Naive thymus-derived CD4-positive, alpha-beta T cell (primary cell): ENCODE measurements at places on chromosomes 12 and 14. TPM values are rescaled to one million over a fixed set of nuclear protein-coding genes. Genes with fewer than 3 reads are reported as not detected.

The KRT1 gene
- 5.6 TPM for total RNA-seq

DNA sequence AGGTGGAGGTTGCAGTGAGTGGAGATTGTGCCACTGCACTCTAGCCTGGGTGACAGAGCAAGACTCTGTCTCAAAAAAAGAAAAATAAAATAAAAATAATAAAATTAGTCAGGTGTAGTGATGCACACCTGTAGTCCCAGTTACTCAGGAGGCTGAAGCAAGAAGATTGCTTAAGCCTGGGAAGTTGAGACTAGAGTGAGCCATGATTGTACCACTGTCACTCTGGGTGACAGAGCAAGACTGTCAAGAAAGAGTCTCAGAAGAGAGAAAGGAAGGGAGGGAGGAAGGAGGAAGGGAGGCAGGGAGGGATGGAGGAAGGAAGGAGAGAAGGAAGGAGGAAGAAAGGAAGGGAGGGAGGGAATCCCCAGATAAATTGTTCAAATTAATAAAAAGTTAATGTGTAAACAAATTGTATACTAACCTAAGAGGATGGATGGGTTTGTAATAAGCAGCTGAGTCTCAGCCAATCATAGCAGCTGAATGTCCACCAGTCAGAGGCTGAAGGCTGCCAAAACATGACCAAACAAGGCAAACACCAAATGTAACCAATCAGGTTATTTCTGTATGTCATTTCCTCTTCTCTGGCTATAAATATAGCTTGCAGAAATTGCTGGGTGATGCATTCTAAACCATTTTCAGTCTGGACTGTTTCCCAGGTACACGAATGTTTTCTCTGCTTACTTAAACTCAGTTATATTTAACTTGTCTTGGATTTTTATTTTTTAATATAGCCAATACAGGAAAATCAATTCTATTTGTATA is 6.1 kb upstream of the CDCA4 start:
- DNase-seq = no peak

The SCFD1 gene
- 63.2 TPM for total RNA-seq

DNA sequence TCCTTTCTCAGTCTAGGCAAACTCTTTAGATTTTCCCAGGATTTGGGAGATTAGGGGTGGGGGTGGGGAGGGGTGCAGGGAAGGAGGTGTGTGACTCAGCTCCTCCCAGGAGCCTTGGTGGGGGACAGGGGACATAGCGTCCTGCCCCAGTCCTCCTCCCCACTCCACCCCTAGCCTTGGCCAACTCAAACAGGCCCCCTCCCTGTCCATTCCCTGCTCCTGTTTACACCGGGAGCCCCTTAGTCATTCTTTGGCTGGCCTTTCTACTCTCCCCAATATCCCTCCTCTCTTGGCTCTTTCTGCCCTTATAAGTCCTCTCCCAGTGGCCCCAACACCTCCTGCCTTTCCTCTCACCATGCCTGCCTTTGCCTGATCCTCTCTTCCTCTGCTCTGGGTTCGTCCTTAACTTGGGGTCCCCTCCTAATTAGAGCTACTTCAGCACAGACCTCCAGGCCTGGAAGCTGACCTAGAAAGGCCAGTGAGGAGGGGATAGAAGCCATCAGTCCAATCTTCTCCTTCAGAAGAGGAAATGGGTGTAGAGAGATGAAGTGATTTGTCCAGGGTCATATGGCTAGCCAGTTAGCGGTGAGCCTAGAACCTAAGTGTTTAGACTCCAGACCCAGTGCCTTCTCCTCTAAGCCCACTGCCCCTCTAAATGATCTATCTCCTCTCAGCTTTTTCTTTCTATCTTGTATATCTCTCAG is 2.3 kb upstream of the ITGA5 start:
- no peak for DNase-seq

DNA sequence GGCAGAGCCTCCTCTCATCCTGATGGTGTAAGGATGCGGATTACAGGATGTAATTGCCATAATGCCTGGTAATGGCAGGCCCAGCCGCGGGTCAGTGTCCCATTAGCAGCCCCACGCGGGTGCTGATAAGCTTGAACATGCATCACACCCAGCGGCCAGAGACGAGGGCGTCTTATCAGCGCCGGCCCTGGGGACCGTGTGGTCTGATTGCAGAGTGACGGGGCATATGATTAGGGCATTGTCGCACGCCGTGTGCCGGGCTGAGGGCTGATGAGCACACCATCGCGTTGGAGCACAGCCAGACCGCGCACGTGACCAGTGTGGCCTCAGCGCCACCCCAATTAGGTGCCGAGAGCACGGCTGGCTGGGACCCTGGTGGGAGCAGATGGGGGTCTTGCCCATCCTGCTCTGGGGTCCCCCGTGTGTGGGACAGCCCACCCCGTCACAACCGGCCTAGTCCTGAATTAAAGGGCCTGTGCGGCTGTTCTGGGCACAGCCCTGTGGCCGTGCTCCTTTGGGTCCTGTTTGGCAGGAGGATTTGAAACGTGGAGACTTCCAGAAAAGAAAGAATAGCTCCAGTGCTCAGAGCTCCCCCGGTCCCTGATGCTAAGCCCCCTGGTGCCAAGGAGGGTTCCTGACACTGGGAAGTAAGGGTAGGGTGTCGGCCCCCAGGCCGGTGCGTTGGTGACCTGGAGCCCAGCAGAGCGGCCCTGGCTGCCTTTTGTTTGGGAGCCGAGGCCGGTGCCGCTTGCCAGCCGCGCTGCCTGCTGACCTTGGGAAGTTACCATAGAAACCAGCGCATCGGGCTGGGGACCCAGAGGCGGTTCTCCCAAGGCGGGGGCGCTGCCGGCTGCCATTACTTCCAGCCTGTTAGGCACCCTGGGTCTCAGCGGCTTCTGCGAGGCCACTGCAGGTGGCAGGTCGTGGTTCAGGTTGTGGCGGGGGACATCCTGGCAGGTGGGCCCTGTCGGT is 20.7 kb downstream of the KIF26A start:
- DNase-seq = no peak

The RBM25 gene
- total RNA-seq = 153 TPM

GRCh38 chr12:111436811-111437210 is 31.1 kb downstream of the SH2B3 start:
- no peak for DNase-seq

DNA sequence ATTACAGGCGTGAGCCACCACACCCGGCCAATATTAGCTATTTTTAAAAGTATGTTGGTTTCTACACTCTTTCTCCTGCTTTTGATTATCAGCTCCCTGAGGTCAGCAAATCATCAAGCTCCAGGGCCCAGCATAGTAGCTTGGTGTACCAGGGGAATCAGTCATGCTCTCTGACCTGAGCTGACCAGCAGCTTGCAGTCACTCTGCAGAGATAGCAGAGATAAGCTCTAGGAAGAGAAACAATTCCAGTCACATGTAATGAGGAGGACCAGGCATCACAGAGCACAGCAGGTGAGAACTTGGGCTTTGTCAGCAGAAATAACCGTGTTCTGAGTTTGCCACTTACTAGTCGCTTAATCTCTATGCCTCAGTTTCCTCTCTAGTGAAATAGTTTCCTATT is 8.5 kb downstream of the PLEKHD1 start:
- DNase-seq = no peak

The LRRC43 gene
- total RNA-seq = 0.34 TPM

DNA sequence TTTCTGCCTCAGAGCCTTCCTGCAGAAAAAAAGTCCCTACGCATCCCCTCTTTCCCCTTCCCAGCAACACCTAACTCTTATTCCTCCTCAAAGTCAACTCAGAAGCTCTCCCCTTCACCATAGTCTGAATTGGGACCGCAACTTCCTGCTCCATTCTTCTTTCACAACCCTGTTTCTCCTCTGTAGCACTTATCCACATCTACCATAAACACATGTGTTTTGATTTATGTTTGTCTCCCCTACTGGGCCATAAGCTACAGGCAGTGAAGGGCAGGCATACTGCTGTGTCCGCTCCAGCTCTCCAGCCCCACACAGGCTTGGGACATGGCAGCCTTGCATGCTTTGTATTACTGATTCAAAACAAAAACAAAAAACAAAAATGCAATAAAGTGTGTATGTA is 5.9 kb downstream of the SDR9C7 start:
- no peak for DNase-seq

The KRT3 gene
- total RNA-seq = not detected

GRCh38 chr14:104647467-104648043 is 41.9 kb upstream of the INF2 start:
- no peak for DNase-seq

GRCh38 chr14:21238823-21239518 is 30.3 kb downstream of the HNRNPC start:
- no peak for DNase-seq

The PXN gene
- 158 TPM for total RNA-seq

GRCh38 chr12:126182619-126183236 is 1117.5 kb downstream of the AACS start:
- no peak for DNase-seq

The ARMH4 gene
- not detected for total RNA-seq

DNA sequence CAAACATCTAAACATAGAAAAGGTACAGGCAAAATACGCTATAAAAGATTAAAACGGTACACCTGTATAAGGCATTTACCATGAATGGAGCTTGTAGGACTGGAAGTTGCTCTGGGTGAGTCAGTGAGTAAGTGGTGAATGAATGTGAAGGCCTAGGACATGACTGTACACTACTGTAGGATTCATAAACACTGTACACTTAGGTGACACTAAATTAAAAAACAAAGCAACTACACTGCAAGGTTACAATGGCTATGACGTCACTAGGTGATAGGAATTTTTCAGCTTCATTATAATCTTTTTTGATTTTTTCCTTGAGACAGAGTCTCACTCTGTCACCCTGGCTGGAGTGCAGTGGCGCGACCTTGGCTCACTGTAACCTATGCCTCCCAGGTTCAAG is 269.2 kb downstream of the KSR2 start:
- DNase-seq = no peak

DNA sequence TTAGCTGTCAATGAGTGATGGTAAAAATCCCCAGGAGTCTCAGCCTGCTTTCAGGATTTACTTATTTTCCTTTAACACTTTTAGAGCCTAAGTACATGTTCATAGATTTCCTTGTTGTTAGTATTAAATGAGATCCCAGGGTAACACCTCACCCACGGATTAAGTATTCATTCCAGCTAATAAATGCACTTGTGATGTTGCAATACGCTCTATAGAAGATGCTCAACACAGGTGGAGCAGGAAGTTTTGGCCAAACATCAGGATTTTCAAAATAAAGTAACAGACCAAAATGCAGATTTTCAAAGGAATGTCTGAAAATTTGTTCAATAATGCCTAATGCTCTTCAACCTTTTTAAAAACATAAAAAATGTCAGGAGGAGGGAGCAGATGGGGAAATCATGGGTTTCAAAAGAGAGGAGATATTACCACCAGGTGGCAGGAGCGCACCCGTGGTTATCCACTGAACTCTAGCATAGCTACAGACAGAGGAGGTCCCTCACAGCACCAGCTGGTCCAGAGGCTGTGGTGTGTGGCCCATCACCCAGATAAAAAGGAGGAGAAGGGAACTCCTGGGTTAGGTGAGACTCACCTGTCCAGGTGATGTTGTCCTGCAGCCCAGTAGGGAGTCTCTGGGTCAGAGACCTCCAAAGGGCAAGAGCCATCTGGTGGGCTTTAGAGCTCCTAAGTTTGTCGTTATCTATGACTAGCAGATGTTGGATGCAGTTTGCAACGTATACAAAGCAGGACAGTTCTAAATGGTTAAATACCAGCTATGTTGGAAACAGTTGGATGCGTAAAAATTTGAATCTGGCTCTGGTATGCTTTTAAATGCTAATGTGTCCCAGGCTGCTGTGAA is 1158.4 kb upstream of the TMEM132C start:
- no peak for DNase-seq

- no peak for DNase-seq
Measured at GRCh38 chr12:42315108-42315507, 10.8 kb downstream of the ZCRB1 start.

DNA sequence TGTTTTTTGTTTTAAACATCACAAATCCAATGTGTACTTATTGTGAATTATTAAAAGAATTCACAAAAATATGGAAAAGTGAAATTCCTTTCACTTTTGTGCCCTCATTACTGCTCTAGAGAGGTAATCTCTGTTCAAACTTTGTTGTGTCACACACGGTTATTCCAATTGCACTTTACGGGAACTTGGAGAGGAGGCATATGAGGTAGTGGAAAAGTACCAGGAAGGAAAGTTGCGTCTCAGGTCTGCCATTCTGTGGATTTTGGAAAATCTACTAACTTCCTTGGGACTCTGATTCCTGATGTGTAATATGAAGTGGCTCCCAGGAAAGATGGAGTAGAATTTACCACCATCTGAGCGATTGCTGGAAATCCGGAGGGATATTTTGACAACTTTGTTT is 90.9 kb upstream of the DCN start:
- no peak for DNase-seq

GRCh38 chr14:95515080-95515489 is 1.4 kb downstream of the SYNE3 start:
- no peak for DNase-seq

- no peak for DNase-seq
Measured at GRCh38 chr12:75760573-75761294, 249.3 kb upstream of the KRR1 start.

- no peak for DNase-seq
Measured at GRCh38 chr12:113512568-113512967, 40.9 kb upstream of the LHX5 start.

The AICDA gene
- not detected for total RNA-seq

The VRK1 gene
- 40.7 TPM for total RNA-seq

GRCh38 chr14:38404616-38405015 is 148.7 kb upstream of the CLEC14A start:
- DNase-seq = no peak

The CLEC2A gene
- not detected for total RNA-seq

The AQP2 gene
- total RNA-seq = not detected

The LGMN gene
- total RNA-seq = 10.1 TPM

DNA sequence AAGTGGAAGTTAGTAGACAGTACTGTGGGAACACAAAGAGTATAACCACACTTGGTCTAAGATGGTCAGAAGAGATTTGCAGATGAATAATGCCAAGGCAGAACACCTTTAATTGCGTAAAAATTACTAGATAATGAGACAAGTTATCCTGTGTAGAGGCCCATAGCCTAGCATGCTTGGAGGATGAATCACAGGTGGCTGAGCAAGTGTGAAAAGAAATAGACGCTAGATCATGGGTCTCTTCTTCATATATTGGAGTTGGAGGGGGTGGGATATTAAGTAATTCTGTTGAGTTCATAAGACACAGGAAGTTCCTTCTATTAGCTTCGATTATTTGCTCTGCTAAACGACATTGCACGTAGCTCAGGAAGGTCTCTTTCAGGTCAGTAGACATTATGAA is 454.3 kb upstream of the LMO3 start:
- no peak for DNase-seq
